ENCODE measurements at places on chromosomes 5 and 9. TPM values are rescaled to one million over a fixed set of nuclear protein-coding genes. Genes with fewer than 3 reads are reported as not detected.

GRCh38 chr5:199197-199949 lies 8.1 kb downstream of the LRRC14B start:
- DNase-seq: no peak

DNA sequence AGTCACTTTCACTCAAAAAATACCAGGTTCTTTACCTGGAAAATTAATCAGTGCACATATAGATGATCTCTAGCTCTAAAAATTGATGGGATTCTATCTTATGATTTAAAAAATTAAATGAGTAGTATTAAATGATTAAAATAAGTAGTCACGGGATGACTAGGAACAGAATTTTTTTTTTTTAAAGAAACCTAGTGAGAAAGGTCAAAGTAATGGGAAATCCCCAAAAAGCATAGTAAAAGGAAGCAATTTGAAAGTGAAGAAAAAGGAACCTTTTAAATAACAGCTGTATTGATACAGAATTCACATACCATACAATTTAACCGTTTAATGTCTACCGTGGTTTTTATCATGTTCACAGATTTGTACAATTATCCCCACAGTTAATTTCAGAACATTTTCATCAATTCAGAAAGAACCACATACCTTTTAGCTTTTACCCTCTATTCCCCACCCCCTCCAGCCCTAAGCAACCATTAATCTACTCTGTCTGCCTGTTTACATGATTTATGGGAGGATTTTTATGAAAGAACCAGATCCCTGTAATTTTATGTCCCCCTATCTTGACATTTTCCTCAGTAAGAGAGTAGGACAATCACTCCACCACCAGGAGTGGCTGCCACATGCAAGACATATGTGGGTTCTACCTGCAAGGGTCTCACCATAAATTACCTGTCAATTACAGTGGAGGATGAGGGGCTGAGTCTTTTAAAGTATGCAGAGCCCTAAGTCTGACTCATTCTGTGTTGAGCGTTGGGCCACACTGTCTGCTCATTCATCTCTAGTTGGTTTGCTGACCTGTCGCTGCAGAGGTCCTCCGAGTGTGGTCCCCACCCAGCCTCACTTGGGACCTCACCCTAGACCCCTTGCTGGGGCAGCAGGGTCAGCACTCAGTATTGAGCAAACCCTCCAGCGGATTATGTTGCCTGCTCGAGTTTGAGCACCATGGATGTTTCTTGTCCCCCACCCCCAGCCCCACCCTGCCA lies 16.0 kb downstream of the ANKRD33B start:
- no peak for DNase-seq

DNA sequence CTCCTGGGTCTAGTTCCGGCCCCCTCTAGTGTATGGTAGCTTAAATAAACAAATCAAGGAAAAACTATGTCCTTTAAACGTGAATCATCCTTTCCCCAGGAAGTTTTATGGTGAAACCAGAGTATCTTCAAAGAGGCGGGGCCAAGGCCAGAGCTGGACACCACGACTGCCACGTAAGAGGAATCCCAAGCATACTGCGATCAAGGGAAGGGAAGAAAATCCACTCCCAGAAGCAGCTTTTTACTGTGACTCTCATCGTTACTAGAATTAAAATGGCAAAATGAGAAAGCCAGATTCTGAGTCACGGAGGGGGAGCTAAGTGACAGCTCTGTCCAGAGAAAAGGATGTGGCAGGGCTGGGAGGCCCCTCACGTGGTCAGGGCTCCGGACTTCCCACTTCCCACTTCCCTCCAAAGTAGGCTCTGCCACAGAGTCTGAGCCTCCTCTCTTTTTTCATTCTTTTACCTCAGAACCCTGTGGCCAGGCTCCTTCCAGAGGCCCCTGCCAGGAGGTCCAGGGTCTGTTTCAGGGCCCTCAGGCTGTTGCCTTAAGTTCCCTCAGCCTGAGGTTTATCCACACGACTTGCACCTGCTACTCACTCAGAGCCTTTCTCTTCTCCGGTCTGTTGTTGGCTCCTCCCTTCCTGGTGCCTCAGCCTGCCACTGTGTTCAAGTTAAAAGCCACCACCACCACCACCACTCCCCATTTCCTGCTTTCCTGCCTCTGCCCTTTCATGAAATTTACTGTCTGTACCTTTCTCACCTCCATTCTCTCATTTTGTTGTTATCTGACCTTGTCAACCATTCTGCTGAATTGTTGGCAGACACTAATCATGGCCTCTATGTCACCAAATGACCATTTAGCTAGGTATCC lies 1.4 kb upstream of the GLRX start:
- peak; percentile 87 for DNase-seq

GNE gene
- total RNA-seq: 15.0 TPM

CYLC2 gene
- total RNA-seq: not detected

- DNase-seq: no peak
Measured at GRCh38 chr5:8710426-8710930, 835.4 kb downstream of the SEMA5A start.

DNA sequence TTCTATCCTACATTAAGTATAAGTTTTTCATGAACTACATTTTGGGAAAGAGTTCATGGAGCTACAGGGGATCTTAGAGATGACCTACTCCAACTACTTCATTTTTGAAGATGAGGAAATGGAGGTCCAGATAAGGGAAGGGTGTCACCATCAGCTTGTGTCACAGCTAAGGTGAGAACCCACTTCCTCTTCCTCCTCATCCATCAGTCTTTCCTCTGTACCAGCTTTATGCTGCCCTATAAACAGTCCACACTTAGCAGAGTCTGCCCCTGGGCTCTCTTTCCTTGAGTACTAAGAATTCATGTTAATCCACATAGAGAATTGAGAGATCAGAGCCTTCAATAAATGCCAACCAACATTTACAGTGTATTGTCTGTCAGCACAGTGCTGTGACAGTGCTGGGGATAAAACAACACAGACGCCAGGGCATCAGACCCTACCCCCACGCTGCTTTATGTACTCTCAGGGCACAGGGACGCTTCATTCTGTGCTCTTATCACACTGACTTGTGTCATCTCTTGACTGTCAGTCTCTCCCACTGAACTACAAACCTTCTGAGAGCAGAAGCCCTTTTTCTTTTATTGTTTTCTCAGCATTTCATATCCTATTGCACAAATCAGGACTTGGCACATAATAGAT lies 22.1 kb downstream of the ADRB2 start:
- no peak for DNase-seq

ADAMTSL1 gene
- 16.6 TPM for total RNA-seq

PTPN3 gene
- 10.4 TPM for total RNA-seq

DNA sequence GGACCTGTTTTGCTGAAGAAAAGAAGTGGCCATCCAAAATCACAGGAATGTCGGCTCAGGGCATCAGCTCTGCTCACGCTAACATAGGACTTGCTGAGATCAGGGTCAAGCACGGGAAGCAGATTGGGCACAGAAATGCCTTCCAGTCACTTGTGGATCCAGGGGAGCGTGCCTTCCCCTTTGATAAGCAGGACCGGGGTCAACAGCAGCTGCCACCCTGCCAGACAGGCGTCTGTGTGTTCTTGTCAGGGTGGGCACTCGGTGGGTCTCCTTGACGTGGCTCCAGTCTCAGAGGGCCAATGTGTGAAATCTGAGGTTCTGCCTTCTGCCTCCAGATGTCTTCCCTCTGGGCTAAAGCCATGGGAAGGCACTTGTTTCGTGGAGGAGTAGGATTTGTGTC lies 313.7 kb upstream of the IRX4 start:
- no peak for DNase-seq

NUDT12 gene
- 8.7 TPM for total RNA-seq

GRCh38 chr5:177313561-177314259 lies 2.0 kb upstream of the MXD3 start:
- DNase-seq: no peak

DNA sequence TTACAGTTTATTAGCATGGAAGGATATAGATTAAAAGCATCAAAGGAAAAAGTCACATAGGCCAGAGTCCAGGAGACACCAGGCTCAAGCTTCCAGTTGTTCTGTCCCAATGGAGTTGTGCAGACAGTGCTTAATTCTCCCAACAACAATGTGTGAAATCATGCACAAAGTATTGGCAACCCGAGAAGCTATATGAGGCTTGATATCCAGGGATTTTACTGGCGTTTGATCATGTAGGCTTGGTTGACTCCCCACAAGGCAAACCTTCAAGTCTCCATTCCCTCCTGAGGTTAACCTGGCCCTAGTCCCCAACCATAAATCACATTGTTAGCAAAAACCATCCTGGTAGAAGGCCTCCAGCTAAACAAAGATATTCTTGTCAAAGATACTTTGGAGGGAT lies 141.5 kb downstream of the ADAMTS19 start:
- DNase-seq: no peak

PCDHGA8 gene
- 0.06 TPM for total RNA-seq

DAPK1 gene
- total RNA-seq: 31.3 TPM

- DNase-seq: no peak
Measured at GRCh38 chr9:88837731-88838130, 153.5 kb upstream of the S1PR3 start.

DNA sequence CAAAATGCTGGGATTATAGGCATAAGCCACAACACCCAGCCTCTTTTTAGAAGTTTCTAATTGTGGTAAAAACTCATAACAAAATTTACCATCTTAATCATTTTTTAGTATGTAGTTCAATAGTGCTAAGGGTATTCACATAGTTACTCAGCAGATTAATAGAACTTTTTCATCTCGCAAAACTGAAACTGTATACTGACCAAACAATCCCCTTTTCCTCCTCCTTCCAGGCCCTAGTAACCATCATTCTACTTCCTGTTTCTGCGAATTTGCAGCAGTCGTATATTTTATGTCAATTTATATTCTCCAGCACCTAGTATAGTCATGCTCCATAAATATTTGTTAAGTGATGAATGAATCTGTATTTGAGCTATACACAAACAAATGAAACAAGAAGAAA lies 86.3 kb upstream of the ERBIN start:
- no peak for DNase-seq

SOHLH1 gene
- not detected for total RNA-seq

DNA sequence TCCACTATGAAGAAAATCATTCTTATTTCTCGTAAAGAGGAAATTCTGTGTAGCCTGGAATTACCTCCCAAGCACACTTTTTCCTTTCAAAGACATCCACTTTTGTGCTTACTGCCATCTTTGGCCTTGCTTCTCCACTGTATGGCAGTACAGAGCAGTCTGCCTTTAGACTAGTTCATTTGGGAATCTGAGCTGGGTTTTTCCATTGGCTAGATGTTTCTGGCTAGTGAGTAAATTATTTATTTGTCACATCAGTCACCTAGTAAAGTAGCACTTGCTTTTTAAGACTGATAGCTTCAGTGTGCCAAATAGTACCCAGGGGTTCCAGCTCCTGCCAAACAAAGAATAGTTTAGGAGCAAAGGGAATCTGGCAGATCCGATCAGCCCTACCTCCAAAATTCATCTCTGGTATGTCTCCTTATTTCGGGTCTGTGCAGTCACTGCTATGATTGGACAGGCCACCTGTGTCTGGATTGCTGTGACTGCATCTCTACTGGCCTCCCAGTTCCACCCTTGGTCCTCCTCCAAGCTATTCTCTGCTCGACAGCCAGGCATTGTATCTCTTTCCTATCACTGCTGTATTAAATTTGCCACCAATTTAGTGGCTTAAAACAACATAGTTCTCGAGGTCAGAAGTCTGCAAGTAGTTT lies 97.6 kb downstream of the NUDT12 start:
- DNase-seq: no peak

GRCh38 chr5:178454821-178455479 lies 135.2 kb downstream of the COL23A1 start:
- no peak for DNase-seq

- no peak for DNase-seq
Measured at GRCh38 chr9:108512426-108513173, 343.2 kb downstream of the ACTL7B start.

BTNL3 gene
- total RNA-seq: not detected

DNA sequence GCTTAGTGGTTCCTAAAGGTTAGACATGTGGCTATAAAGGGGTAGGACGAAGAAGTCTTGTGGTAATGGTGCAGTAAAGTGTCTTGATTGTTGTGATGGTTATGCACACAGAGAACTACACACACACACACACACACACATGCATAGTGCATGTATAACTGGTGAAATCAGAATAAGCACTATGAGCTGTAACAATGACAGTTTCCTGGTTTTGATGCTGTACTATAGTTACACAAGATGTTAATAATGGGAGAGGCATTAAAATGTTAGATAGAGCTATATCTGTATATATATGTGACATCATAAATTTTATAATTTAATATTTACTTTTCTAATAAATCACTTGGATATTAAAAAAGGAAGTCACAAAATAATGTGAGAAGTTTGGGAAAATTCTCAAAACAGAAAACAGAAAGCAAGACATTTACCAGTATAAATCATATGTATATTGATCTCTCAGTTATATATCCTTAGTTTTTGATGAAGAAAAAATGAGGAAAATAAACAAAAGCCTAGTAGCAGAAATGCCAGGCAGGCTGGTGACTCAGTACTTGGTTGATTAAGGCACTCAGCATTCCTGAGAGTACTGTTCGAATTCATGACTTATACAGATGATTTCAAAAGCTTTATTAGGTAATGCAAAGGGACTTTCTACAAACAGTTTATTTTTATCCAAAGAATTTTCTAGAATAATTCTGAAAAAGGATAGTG lies 350.5 kb upstream of the DAB2 start:
- peak; percentile 50 for DNase-seq

DNA sequence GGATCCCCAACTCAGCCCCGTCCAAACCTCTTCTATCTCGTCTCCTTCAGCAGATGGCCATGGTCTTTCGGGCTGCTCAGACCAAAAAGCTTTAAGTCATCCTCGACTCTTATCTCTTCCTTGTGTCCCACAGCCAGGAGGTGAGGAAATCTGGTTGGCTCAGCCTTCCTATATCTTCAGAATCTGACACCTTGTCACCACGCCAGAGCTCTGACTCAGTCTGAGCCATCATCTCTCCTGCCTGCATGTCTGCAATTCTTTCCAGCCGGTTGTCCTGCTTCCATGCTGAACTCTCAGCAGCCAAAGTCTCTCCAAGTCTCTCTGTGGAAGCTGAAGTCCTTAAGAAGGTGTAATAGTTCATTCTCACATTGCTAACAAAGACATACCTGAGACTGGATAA lies 419.3 kb upstream of the ADAMTS16 start:
- DNase-seq: peak; percentile 87

GRCh38 chr9:4973246-4973645 lies 11.8 kb upstream of the JAK2 start:
- DNase-seq: no peak

BNC2 gene
- total RNA-seq: 4.2 TPM

- DNase-seq: no peak
Measured at GRCh38 chr5:140551872-140552271, 4.4 kb downstream of the EIF4EBP3 start.

DNA sequence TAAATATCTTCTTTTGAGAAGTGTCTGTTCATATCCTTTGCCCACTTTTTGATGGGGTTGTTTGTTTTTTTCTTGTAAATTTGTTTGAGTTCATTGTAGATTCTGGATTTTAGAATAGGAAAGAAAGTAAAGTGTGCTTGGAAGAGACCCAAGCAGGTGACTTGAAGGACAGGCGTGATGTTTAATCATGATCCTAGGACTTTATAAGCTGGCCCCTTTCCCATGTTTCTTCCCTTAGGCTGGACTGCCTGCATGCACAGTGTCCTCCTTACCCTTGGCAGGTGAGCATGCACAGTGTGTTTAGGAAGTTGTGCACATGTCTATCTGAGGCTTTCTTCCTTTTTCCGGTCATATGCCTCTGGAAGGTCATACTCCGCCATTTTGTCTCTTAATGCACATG lies 61.3 kb downstream of the ISOC1 start:
- no peak for DNase-seq

Data from Daoy (cell line).